ENCODE measurements at places on chromosomes 3 and 15.

- peak; percentile 40 for DNase-seq
Observed at GRCh38 chr3:184417619-184418327, 37.9 kb downstream of the CHRD start.

DNA sequence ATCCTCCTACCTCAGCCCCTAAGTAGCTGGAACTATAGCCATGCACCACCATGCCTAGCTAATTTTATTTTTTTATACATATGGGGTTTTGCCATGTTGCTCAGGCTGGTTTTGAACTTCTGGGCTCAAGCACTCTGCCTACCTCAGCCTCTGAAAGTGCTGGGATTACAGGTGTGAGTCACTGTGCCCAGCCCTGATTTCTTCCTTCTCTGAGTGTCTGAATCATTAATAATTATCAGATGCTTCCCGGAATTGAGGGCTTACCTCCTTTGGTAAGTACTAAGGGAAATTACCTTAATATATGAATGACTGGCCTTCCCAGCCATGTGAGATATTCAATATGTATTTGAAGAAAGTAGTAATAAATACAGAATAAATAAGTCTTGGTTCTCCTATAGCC is 7.2 kb downstream of the CLPX start:
- no peak for DNase-seq

DNA sequence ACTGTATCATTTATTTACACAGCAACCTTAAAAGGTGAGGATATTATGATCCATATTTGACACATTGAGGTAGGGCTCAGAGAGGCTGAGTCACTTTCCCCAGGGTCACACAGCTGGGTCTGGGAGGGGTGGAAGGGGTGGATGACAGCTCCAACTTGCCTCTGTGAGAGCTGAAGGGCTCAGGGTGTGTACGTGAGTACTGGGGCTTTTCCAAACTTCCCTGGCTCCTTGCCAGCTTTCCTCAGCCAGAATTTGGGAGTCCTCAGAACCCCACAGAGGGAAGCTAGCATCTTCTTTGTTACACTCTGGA is 58.3 kb upstream of the SLC6A11 start:
- DNase-seq, result no peak

- no peak for DNase-seq
Observed at GRCh38 chr3:128307029-128307633, 153.8 kb downstream of the EEFSEC start.

DNA sequence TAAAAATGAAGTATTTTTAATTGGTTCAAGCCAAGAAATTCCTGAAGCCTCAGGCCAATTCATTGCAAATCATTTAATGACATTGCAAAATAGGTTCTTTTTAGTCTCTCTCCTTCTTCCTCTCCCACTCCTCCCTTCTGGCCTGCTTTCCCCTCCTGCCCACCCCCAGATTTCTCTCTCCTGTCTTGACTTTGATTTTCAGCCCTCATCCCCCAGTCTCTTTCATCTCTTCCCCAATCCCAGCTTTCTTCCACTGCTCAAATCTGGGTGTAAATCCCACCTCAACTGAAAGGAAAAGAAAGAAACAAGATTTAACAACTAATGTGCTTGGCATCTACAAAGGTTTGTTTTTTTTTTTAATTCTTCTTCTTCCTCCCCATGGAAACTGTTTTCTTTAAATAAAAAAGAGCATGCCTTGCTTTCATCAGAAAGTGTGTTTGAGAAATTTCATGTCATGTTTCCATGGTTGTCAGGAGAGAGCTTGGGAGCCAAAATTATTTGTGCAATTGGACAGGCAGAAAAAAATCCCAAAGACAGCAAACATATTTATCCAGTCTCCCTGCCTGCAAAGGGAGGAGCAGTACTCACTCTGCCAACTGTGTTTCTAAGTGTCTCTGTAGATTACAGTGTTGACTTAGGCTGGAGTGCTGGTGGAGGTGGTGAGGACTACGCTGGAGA is 50.4 kb downstream of the BOC start:
- DNase-seq, result no peak

- DNase-seq, result no peak
Observed at GRCh38 chr3:13047296-13048165, 25.7 kb downstream of the IQSEC1 start.

DNA sequence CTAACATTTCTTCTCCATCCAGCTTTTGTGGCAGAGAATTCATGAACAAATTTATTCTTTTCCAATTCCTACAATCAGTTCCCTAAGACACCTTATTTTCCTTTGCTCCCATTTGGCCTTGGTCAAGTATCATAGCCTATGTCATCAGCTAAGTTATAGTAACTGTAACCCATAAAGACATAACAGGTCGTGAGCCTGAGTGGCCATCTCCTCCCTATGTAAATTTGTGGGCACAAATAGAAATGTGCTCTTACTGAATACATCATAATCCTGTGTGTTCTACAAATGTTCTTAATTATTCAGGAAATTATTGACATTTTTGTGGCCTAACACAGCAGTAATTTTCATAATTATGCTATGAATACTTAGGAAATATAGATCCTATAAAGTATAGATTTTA is 108.9 kb upstream of the ZNF717 start:
- no peak for DNase-seq
